Fibroblast of skin of left quadriceps (primary cell): ENCODE measurements at places on chromosomes 1 and 21.

DNA sequence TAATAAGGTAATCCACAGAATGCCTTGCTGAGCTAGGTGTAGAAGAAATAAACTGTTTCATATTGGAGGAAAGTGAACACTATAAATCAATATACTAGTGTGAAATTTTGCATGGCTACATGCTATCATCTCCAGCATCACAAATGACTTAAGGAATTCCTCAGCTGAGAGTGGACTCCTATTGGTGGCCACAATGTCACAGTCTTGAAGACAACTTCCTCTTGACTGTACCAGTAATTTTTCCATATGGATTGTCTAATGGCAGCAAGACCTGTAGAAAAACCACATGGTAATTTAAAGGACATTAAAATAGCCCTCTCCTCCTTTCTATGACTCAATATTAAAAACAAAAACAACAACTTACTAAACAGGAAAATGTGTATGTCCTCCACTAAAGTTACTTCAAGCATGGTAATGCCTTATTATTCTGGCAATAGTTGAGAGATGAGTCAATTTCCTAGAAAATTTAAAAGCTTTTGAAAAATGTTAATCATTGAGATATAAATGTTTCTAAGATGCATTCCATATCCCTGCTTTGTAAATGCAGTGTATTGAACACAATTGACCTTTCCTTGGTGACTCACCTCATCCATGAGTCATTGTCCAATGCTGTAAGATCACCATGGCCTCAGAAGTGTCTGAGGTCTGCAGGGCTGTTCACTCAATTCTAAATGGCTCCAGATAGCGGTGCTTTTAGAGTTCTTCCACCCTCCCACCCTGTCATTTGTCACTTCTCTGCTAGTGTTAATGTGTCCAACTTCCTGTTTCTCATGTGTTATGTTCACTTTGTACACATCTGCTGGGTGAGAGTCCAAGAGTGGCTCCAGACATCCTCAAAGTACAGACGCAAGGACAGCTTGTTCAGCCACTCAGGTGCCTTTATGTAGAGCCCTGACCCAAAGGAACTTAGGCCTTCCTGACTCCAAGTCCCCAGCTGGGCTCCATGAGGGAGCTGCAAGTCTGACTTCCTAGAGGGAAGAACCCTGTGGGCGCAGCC lies 32.8 kb upstream of the DNASE2B start:
- peak; percentile 91 for DNase-seq

GRCh38 chr1:178330848-178331497 lies 165.8 kb downstream of the CLEC20A start:
- DNase-seq = no peak

DNA sequence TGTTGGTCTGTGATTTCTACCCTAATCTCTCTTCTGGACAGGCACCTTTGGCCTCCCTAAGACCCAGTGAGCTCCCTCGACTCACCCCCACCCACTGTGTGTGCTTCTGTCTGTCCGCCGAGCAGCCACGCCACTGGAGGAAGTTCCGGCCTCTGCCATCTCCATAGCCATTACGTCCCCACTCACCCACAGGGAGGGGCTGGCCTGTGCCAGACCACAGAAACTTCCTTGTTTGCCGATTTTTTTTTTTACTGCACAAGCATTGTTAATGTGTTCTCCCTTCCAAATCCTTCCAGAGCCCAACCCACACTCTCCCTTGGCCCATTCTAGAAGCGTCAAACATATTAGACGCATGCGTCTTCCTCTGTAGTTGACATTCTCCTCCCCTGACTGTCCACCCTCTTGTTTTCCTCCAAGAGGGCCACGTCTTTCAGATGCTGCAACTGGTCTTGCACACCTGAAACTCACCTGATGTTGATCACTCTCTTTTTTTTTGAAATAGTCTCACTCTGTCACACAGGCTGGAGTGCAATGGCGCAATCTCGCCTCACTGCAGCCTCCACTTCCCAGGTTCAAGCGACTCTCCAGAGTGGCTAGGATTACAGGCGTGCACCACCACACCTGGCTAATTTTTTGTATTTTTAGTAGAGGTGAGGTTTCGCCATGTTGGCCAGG lies 72.3 kb downstream of the EVA1C start:
- no peak for DNase-seq

DNA sequence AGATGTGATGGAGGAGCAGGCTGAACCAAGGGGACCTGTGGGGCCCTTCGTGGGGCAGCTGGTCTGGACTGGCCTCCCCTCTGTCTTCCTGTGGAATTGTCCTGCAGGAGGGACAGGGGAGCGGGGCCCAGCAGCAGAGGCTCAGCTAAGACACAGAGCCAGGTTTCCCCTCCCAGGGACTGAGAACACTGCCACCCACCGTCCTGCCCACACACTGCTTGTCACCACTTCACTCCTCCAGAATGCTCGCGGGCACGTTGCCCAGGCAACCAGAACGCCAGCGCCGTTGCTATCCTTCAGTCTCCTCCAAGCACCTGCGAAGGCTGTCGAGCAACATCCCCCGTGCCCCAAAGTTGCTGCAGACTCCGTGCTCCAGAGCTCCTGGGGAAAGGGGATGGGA lies 46.4 kb downstream of the AJAP1 start:
- DNase-seq = no peak

GRCh38 chr21:38861056-38861455 lies 55.3 kb downstream of the ETS2 start:
- no peak for DNase-seq

- DNase-seq = no peak
These were observed 451.5 kb upstream of the ADAMTS5 start for GRCh38 chr21:27418346-27418745.

GRCh38 chr1:205664399-205665017 lies 15.8 kb downstream of the SLC45A3 start:
- no peak for DNase-seq

GRCh38 chr1:154410185-154410827 lies 5.2 kb downstream of the IL6R start:
- no peak for DNase-seq

- no peak for DNase-seq
These were observed 25.1 kb upstream of the CCN1 start for GRCh38 chr1:85555420-85555819.

DNA sequence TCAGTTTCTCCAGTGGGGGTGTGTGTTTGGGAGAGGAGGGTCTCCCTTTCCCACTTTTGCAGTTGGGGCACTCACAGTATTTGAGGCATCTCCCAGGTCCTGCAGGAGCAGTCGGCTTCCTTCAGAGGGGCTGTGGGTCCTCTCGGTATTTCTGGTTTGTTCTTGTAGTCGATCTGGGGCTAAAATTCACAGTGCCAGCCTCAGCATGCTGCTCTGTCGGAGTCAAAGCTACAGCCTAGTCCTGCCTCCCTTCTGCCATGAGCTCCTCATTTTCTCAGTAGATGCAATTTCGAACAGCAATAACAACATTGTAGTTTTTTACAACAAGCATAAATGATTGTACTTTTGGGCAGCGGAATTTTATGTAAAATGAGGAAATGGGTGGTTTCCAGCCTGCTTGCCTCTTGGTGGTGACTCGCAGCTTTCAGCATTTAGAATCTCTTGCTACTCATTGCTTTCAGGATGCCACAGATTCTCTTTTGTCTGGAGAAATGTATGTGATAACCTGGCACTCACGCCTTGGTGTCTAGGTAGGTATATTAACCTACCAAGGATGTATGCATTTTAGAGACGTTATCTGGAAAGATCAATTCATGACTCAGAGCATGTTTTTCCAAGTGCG lies 82.4 kb upstream of the C21orf91 start:
- no peak for DNase-seq

GRCh38 chr1:119743308-119743707 lies 25.4 kb downstream of the HMGCS2 start:
- DNase-seq = no peak

GRCh38 chr1:30037251-30038118 lies 685.9 kb downstream of the MATN1 start:
- no peak for DNase-seq

DNA sequence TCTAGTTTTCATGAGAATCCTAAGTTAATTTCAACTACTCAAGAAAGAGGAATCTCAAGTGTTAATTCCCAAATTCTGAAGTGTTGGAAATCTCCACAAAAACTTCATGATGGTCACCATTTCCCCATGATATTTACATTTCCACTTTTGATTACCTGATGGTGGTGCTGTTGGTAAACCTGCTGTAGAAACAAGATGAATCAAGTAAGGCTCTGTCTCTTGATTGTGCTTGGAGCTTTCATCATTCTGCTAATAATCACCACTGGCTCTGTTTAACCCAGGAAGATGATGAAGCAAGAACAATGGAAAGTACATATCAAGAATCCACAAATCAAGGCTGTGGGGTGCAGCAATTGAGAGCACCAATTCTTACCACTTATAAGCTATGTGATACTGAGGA lies 77.8 kb downstream of the C4BPA start:
- no peak for DNase-seq
